ENCODE measurements at places on chromosomes 1 and 21.

DNA sequence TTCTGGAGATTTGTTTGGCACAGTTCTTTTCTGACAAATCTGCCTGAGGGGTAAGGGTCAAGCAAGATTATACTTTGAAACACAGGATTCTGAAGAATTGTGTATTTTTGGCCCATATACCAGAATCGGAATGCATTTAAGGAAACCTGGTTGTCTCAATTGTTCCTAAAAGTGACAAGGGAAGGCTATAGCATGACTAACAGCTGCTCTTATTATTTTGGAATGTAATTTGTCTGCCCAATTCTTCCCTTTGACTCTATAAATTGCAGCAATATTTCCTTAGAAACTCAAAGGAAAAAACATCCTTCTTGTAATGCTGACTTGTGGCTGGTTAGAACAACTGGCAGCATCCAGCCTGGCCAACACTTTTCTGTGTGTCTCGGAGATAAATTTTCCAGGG, 15.8 kb upstream of the VCAM1 start:
- no peak for DNase-seq

- DNase-seq, result no peak
These were observed 6.8 kb downstream of the KCNC4 start for GRCh38 chr1:110216844-110217444.

DNA sequence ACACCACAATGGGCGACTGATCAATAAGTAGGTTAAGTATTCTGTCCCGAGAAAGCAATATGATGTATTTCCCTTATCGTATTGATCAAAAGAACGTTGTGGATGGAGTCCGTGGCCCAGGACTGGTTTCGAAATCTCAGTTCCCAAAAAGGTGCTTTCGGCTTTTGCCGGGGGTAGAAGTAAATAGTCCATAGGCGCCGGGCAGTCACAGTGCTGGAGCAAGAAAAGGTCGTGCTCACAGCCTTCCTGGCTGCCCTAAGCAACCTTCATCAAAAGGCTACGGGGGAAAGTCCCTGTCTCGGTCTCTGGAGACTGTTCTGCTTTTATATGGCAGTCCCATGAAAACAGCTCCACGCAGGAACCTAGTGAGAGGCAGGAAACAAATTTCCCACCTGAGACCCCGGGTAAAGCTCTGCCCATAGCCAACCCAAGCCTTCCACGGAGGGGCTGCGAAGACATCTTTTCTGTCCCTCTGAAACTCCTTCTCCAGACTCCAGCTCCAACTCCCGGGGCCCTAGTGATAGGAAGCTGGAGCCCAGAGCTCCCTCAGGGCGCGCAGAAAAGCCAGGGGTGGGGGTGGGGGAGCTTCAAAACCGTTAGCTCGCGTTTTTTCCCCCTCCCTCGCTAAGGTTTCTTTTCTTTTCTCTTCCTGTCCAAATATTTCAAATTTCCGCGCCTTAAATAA, 7.0 kb downstream of the CDKN2C start:
- DNase-seq, result peak; percentile 21

GRCh38 chr1:247172996-247173395, 1.2 kb upstream of the ZNF124 start:
- no peak for DNase-seq

- DNase-seq, result no peak
These were observed 51.8 kb upstream of the PDE9A start for GRCh38 chr21:42601656-42602055.

DNA sequence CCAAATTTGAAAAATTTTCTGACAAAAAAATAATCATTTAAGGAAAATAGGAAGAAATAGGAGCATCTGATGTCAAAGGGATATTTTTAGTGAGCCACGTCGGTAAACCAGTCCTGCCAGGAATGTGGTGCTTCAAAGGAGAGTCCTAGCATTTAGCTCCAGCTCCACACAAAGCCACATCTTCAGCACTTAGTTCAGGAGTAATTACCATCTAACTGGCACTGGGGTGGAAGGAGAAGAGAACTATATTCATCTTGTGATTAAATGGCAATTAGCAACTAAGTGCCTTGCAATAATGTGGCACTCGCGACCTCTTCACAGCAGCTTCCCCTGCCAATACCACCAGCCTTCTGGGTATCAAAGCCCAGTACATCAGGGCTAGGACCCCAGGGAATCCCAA, 409.1 kb downstream of the SETD4 start:
- DNase-seq, result peak; percentile 28

- no peak for DNase-seq
These were observed 22.4 kb downstream of the PRRX1 start for GRCh38 chr1:170686291-170686690.

DNA sequence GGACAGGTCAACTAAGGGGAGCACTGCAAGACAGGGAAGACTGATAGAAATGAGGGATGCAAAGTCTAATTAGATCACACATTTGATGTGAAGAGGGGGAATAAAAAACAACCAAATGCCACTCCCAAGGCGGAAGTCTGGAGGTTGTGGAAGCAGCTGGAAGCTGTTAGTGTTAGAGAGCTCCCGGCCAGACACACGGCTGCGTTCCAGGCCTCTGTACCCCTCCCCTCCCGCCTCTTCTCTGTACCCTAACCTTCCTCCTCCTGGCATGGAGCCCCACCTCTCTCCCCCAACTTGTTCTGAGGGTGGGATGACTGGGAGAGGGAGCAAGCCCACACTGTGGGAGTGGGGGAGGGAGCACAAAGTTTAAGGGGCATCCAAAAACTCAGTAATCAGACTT, 67.0 kb downstream of the PLEKHA6 start:
- DNase-seq, result no peak

DNA sequence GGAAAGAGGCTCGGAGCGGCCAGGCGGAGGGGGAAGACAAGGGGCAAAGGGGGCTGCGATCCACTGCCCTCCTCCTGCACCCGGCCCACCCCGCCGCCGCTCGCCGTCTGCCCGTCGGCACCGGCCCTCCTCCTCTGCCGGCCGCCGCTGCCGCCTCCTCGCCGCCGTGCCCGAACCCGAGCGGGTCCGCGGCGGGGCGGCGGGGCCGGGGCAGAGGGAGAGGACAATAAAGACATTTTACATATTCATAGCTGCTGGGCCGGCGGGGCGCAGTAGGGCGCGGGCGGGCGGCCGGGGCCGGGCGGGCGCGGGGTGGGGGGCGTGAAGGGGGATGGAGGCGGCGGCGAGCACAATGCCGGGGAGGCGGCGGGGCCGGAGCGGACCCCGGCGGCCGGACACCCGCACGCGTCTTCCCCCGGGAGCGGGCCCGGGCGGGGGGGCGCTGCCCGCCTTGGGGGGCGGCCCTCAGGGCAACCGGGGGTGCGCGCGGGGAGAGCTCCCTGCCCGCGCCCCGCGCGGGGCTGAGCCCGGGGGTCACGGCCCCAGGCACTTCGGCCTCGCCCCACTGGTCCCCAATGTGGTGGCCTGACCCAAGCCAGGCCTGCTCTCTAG, 546 bp downstream of the POU2F1 start:
- DNase-seq, result no peak

GRCh38 chr1:22204989-22205913, 62.4 kb upstream of the WNT4 start:
- peak; percentile 36 for DNase-seq

DNA sequence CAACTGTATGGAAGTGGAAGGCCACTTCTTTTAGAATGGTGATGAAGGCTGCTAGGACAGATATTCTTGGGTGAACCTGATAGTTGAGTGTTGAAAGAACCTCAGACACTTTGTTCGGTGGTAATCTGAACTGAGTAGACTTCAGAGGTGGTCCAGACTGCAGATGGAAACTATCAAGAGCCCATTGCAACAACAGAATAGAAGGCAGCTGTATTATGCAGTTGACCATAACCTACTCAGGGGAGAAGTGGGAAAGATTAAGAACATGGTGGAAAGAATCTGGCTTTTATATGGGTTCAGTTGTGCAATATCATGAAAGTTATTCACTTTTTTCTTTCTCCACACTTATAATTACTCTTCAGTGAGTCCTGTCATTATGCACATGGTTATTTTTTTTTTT, 194.0 kb downstream of the KCNK2 start:
- no peak for DNase-seq

- peak; percentile 87 for DNase-seq
These were observed 57.4 kb downstream of the SLC9A1 start for GRCh38 chr1:27097484-27097917.

DNA sequence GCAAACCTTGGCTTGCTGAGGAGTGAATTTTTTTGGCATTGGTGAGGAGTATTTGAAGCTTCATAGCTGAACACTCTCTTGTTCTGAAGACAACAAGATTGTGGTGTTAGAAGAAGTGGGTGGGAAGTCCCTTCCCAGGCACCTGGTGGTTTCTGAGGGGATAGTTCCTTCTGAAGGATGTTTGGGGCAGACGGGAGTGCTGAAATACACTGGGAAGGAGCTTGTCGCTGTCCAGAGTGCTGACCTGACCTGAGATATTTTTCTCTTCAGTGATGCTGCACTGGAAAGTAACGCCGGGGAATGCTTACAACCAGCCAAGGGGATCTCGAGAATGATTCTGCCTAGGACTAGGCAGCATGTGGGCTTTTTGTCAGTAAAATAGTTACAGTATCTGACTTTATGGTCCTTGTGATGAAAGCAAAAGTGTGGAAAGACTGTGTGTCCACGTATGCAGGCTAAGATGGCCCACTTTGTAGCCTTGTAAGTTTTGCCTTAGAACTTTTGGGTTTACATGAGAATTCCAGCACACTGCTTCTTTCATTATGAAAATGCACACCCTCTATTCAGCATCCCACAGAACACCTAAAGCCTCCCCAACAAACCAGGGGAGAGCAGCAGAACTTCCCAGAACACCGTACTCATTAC, 33.1 kb upstream of the NFASC start:
- peak; percentile 77 for DNase-seq

- no peak for DNase-seq
These were observed 124.3 kb downstream of the CYYR1 start for GRCh38 chr21:26448751-26449150.

- DNase-seq, result no peak
These were observed 65.9 kb downstream of the WDR64 start for GRCh38 chr1:241717975-241718374.

DNA sequence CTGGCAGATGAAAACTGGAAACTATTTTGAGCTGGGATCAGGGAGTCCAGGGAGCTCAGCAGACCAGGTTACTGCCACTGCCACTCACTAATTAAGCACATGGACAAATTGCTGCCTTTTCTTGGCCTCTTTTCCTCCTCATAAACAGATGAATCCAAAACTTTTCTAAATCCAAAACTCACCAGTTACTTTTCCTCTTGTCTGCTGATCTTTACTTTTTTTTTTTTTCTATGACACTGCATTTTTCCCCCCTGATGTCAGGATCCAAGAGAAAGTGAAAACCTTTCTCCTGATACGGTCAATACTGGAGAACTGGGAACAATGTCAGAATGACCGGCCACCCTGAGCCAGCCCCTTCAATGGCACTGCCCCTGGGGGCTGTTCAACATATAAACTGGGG, 405.8 kb downstream of the DUSP10 start:
- DNase-seq, result no peak
